ENCODE measurements at places on chromosomes 7 and 10.

DNA sequence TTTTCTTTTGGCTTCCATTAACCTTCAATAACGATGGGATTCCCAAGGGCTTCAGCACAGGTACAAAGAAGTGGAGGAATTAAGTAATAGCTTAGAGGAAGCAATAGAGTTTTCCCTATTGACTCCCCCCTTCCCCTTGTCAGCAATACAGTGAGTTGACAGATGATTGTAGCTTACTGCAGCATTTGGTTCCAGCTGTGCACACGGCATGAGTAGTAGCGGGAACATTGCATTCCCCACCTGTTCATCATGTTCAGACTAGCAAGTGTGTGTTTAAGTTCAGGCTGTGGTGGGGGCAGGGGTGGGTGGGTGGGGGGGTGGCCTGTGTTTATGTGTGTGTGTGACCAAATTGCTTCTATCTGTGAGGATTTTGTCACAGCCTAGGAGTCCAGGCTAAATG, 4.6 kb upstream of the ADRA2A start:
- DNase-seq: no peak

DNA sequence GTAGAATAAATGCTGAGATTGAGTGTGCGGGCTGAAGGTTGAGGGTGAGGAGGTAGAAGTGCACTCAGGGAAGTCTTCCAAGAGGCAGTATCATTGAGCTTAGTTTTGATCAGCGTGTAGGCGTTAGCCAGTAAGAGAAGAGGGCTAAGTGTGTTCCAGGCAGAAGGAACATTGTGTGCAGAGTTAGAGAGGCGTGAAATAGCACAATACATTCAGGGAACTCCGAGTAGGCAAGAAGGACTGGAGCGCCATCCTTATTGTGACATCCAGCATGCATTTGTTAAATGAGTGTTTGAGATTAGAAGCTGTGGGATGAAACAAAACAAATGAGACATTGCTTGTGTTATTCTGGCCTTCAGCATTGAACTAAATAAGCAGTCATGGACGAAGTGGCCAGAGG, 140.9 kb upstream of the MKLN1 start:
- no peak for DNase-seq

GRCh38 chr7:121436688-121437087, 40.6 kb upstream of the FAM3C start:
- DNase-seq: no peak

- no peak for DNase-seq
Measured at GRCh38 chr10:128096486-128097199, 29.6 kb downstream of the MKI67 start.

DNA sequence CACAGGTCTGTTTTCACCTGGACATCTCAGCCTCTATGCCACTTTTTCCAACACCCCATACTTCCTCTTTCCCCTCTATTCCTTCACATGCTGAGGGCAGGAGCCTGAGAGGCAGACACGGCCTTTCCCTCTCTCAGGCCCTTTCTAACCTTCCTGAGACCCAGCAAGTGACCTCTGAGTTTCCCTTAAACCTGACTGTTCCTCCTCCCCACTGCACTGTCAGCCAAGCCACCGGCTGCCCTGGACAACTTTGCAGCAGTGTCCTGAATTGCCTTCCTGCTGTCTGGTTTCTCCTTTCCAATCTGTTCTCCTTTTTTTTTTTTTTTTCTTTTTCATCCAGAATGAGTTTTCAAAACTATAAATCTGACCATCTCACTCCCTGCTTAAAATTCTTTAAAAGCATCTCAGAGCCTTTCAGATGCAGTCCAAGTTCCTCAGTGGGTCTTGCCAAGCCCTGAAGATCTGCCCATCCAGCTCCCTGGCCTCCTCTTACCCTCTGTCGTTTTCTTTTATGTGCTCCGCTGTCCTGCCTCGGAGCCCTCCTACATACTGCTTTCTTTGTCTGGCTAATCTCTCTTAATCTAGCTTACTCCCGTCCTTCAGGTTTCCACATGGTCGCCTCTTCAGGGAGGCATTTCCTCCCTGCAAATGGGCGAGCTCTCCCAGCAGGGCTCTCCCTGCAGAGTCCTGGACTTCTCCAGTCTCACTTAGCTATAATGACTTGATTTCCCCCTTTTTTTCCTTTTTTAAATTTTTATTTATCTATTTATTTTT, 30.5 kb downstream of the SLC13A4 start:
- no peak for DNase-seq

DNA sequence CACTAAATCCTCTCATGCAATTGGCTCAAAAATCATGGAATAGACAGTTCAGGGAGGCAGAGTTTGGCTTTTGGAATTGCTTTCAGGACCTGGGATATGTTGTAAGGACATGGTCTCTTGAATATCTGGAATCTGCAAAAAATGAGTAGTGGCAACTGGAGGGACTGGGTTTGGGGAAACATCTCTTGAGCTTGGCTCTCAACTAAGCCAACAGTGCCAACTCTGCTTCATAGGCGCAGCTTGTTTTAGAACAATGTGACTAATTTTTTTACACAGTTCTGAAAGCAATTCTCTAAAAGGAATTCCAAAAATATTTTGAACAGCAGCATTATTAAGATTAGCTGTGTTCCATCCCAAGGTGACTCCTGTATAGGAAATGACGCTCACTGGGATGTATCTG, 121.5 kb upstream of the DPP6 start:
- DNase-seq: no peak

- DNase-seq: no peak
Measured at GRCh38 chr7:30159698-30160143, 24.9 kb downstream of the MTURN start.

DNA sequence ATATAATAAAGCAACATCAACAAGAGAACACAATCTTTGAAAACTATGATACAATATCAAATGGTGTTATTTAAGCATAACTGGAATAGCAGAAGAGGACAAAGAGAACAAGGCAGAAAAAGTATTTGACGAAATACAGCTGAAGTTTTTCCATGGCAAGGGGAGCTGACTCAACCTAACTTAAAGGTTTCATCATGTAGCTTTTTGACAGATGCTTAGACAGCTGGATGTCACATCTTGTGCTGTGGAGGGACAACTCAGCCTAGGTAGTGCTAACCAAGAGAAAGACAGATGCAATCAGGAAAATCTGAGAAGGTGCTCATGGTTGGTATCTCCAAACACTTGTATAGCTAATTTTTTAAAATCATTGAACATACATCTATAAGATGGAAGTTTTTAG, 208.2 kb downstream of the TFEC start:
- DNase-seq: no peak

- no peak for DNase-seq
Measured at GRCh38 chr7:143374561-143374960, 6.6 kb upstream of the ZYX start.

GRCh38 chr7:25408012-25408687, 179.9 kb upstream of the NPVF start:
- DNase-seq: no peak

DNA sequence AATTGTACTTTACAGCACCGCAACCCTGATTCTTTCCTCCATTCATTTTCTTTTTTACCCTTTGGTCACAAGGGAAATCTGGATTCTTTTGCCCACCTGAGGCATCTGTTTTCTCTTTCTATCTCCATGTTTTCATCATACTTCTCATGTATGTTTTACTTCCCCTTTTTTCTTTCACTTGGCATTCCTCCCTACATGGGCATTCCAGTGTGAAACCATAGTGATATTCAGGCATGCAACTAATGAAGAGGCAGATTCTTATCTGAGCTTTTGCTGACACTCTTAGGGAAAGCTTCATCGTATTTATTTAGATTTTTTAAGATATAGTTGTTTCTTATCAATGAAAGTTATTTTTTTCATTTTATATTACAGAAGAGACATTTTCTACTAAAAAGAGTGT, 405.2 kb upstream of the TEX47 start:
- no peak for DNase-seq

- DNase-seq: no peak
Measured at GRCh38 chr10:74174521-74174920, 23.5 kb downstream of the ADK start.

- DNase-seq: no peak
Measured at GRCh38 chr10:55979203-55979602, 381.9 kb downstream of the ZWINT start.

DNA sequence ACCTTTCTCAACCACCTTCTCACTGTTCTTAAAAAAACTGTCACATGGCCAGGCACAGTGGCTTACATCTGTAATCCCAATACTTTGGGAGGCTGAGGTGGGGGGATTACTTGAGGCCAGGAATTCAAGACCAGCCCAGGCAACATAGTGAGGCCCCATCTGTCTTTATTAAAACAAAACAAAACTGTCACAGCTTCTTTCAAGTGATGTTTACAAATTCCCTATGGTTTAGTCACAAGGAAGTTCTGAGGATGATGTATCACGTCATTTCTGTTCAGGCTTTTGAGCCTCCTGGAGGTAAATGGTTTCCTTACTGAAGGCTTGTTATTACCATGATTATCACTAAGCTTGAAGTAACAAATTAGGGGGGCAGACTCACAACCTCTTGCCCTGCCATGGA, 186.2 kb downstream of the CFTR start:
- DNase-seq: no peak

- no peak for DNase-seq
Measured at GRCh38 chr7:92794391-92794790, 42.0 kb downstream of the CDK6 start.

DNA sequence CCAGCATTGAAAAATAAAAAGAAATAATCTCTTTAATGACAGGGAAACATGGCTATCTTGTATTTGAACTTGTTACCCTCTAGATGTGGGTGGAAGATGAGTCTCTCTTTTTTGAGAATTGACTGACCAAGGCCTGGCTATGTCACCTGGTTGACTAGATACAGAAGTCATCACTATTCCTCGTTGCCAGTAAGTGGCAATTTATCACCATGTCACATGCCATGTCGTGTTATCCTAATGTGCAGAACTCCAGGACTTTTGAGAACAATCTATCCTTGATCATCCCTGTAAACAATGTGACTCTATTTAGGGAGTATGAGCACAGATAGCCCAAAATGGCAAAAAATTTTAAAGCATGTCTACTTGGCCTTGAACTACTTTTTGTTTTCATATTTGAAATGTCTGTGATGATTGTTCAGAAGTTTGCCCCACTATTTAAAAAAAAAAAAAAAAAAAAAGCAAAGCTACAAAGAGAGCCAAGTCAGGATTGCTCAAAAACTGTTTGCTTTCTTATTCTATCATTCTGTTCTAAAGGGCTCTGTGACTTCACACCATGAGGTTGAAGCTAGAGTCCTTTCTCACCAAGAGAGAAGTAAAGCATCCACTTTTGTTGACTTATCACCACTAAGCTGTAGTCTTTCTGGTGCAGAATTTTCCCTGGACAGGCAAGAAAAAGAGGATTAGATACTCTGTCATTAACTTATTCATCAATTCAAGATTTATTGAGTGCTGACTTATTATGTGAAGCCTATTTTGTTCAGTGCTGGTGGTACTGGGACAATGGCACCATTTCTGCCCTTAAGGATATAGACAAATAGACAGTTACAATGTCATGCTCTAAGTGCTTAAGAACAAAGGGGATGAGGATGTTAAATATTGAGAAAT, 10.4 kb upstream of the WIPF3 start:
- DNase-seq: no peak

DNA sequence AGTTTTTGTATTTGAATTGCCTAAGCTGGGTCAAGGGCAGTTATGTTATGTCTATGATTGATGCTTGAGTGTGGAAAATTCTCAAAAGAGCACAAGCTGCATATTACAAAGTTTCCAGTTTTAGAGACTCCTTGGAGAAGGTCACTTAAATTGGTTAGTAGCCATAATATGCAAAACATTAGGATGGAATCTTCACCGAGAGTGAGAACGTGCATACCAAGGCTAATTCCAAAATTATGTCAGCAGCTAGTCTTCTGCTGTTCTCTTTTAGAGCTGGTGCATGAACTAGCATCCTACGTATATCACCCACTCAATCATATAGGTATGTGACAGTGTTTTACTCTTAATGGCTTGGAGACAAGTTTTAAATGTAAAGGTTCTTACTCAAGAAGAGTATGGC, 49.2 kb downstream of the MKX start:
- no peak for DNase-seq

- no peak for DNase-seq
Measured at GRCh38 chr10:50988792-50989191, 85.5 kb upstream of the PRKG1 start.

DNA sequence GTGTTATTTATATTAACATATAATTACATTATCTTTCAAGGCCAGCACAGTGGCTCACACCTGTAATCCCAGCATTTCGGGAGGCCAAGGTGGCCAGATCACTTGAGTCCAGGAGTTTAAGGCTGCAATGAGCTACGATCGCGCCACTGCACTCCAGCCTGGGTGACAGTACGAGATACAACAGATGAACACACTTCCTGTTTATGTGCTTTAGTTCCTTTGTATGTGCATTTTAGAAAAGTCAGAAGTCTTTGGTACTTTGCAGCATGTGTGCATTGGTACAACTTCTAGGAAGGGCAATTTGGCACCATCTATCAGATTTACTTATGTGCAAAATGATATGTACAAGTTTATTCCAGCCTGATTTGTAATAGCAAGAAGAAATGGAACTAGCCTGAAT, 13.3 kb downstream of the SLC35G1 start:
- no peak for DNase-seq

DNA sequence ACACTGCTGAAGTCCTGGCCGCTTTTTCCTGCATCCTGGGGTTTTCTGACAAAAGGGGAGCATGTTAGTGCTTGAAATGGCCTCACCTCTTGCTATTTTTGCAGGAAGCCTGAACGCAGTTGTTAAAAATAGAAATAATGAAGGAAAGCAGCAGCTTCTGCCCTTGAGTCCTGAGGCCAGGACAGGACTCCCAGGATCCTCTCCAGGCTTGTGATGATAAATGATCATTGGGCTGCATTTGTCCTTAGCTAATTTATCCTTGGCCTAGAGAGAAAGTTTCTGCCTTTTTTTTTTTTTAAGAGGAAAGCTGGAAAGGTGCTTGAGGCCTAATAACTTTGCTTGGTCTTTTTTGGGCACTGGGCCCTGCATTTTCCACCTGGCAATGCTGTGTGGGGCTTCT, 17.7 kb upstream of the FAM20C start:
- no peak for DNase-seq

DNA sequence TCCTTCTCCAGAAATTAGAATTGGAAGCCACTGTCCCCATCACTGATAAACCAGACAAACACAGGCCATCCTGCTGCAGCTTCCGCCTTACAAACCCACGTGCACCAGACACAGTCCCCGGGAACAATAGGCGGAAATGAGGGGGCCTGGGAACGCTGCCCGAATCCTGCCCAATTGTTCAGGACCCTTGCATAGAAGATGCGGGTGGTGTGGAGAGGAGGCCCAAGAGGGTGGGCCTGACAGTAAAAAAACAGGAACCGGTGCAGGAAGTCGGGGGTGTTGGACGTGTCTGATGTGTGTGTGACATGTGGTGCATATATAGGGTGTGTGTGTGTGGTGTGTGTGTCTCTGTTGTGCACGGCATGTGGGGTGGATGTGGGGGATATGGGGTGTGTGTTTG, 26.5 kb upstream of the CHST15 start:
- no peak for DNase-seq

GRCh38 chr10:62459072-62459471, 84.9 kb downstream of the ZNF365 start:
- no peak for DNase-seq

- no peak for DNase-seq
Measured at GRCh38 chr7:111229916-111230315, 139.0 kb downstream of the LRRN3 start.

All from esophagus squamous epithelium (tissue), 5 donors.